Stimulated activated CD4-positive, alpha-beta T cell treated with anti-CD3 and anti-CD28 coated beads, Interleukin-1b, Interleukin-23, amount 100 ng/mL, for 24 hours (primary cell): ENCODE measurements at places on chromosomes 2 and 18.

- DNase-seq, result no peak
Measured at GRCh38 chr2:105866216-105867185, 121.8 kb downstream of the NCK2 start.

DNA sequence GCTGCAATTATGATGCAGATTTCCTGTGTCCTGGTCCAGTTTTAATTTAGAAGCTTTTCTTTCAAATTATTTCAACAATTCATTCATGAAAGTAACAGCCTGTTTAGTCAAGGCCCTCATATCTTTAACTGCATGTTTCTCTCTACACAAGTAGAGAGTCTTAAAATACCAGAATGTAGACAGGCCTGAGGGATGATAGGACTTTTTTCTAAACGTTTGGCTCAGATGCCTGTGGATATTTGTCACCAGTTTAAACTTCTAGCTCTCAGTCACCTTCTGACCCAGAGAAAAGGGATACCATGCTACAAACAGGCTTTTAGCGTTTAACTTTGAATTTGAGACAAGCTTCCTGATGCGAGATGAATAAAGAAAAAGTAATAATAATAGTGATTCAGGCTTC is 15.7 kb downstream of the COL5A2 start:
- DNase-seq, result no peak

DNA sequence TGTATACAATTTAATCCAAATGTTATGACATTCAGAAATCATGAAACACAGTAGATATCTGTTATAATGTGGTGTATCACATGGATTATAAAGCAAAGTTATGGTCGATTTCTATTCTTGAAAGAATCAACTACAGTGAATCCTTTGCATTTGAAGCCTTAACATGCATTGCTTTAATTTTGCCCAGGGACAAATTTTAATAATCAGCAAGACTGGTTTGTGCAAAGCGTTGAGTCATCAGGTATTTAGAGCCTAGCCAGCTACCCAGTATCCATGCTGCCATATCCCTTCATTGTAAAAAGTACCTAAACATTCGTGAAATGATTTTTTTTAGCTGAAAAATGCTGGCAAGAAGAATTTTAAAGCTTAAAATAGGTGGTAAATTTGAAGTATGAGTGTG is 8.9 kb upstream of the SPDYA start:
- no peak for DNase-seq

GRCh38 chr2:51231071-51231470 is 199.1 kb upstream of the NRXN1 start:
- DNase-seq, result no peak

GRCh38 chr2:188984680-188985079 is 10.5 kb downstream of the COL3A1 start:
- DNase-seq, result no peak

DNA sequence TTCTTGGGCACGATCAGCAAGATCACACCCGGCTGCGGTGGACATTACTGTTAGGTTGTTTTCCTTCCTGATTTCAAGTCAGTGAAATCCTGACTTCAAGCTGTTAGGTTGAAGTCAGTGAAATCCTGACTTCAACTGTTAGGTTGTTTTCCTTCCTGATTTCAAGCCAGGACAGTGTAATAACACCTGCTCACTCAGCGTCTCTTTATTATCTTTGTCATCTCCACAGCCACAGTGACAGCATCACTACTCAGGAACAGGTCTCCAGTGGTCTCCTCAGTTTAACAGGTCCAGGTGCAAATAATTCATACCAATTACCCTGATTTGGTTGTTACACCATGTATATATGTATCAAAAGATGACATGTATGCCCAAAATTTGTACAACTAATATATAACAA is 208.1 kb upstream of the REG3G start:
- no peak for DNase-seq

DNA sequence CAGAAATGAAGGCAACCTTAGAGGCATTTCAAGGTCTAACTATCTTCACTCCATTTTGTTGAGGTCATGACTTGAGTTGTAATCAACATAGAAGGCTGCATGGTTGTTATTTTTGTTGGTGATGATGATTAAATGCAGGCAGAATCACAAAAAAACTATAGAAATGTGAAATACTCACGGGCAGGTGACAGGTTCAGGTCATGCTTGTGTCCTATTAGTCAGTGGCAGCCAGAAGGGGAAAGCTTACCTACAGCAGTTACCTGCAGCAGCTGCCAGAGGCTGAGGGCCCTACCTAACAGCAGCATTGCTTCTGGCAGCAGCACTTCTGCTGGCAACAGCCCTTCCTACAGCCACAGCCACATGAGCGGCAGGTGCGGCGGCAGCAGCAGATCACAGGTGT is 394 bp downstream of the SCYGR3 start:
- no peak for DNase-seq

- DNase-seq, result no peak
Measured at GRCh38 chr18:79770501-79770815, 27.3 kb upstream of the KCNG2 start.

DNA sequence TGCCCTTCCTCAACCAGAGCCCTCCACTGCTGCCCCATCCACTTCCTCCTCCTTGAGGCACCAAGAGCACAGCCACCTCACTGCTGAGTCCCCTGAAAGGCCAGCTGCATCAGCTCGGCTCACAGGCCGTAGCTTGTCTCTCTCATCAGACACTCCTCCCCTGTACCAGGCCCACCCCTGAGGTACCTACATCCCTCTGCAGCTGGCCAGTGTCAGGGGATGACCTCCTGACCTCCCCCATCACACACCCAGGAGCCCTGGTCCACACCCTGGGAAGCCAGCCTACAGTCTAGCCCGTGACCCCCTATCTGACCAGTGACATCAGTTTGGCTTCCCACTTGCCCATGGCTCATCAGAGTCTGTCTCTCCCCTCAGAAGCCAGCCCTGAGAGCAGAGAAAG is 205.6 kb downstream of the TNS1 start:
- no peak for DNase-seq

GRCh38 chr18:76518123-76518859 is 23.2 kb upstream of the ZNF516 start:
- DNase-seq, result no peak

- DNase-seq, result no peak
Measured at GRCh38 chr2:210477496-210477895, 937 bp upstream of the LANCL1 start.

DNA sequence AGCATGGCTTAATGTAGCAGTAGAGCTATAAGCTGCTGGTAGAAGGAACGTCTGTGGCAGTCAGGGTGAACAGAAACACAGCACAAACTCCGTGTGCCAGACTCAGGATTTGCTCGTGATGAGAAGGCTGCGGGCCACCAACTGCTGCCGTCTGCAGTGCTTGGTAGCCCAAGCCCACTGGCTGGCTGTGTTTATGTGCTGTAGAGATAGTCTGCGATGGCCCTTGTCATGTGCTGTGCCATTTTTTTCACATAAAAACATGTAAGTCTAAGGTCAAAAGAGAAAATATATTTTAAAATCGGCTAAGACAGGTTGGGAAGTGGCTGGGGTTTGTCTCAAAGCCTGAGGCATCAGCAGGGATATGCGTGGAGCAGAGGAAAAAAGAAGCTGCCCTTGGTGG is 78.7 kb downstream of the PRPF40A start:
- no peak for DNase-seq

DNA sequence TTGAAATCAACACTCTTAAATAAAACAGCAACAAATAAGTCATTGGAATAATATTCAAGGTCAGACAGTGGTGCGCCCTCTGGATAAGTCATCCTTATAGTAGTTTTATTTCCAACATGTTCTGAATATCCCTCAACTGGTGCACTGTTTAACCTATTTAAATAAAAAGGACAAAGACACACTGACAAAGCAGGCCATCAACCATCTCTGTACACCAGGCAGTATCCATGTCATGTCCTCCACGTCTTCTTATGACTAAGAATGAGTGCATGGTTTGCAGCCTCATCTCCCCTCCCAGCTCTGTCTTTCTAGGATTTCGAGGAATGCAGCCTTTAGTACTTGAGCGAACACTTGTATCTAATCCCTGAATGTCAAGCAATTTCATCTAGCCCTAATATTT is 42.4 kb downstream of the ST3GAL5 start:
- no peak for DNase-seq

- no peak for DNase-seq
Measured at GRCh38 chr18:66329716-66330115, 274.2 kb downstream of the CDH19 start.

DNA sequence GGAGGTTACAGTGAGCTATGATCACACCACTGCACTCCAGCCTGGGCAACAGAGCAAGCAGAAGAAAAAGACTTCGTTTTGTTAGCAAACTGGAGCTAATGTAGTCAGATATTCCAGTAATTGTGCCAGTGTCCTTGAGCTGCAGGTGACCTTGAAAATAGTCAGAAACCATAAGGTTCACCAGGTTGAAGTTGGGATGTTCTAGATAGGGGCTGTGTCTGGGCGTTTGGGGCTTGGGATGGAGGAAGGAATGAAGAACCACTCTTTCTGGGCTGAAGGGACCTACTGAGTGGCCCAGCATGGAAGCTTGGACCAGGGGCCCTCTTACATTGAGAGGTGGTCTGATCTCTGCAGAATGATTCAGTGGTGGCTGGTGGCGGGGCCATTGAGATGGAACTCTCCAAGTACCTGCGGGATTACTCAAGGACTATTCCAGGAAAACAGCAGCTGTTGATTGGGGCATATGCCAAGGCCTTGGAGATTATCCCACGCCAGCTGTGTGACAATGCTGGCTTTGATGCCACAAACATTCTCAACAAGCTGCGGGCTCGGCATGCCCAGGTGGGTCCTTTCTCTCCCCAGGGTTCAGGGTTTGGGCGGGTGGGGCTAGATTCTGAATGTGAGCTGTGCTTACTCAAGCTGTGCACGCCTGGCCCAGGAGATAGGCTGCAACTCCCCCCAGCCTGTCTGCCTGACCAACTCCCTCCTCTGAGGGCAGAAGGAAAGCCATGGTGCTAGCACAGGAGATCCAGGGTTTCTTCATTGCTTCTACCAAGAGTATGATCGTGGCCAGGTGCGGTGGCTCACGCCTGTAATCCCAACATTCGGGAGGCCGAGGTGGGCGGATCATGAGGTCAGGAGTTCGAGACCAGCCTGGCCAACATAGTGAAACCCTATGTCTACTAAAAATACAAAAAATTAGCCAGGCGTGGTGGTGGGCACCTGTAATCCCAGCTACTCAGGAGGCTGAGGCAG is 17.1 kb downstream of the CCT7 start:
- DNase-seq, result no peak

DNA sequence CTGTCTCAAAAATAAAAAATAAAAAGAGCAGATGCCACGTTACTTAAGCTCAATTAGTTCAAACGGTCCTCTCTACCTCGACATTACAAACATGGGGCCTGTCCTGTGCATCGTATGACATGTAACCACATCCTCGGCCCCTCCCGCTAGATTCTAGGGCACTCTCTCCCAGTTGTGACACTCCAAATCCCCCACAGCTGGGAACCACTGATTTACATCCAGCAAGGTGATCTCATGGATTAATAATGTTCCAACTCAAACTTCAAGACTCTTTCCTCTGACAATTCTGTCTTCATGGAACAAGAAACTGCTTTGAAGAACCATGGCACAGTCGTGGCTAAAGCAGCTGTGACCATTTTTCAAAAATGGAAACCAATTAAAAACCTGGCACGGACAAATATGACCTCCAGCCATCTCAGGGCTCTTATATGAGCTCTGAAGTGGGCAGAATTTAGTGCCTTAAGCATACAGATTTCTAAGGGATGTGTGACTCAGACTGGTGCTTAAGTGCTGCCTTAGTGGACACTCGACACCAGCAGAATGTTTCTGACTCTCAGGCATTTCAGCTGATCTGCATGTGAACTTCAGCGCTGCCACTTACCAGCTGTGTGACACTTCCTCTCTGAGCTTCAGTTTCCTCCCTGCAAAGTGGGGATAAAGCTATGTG is 31.7 kb upstream of the ASAP2 start:
- no peak for DNase-seq

DNA sequence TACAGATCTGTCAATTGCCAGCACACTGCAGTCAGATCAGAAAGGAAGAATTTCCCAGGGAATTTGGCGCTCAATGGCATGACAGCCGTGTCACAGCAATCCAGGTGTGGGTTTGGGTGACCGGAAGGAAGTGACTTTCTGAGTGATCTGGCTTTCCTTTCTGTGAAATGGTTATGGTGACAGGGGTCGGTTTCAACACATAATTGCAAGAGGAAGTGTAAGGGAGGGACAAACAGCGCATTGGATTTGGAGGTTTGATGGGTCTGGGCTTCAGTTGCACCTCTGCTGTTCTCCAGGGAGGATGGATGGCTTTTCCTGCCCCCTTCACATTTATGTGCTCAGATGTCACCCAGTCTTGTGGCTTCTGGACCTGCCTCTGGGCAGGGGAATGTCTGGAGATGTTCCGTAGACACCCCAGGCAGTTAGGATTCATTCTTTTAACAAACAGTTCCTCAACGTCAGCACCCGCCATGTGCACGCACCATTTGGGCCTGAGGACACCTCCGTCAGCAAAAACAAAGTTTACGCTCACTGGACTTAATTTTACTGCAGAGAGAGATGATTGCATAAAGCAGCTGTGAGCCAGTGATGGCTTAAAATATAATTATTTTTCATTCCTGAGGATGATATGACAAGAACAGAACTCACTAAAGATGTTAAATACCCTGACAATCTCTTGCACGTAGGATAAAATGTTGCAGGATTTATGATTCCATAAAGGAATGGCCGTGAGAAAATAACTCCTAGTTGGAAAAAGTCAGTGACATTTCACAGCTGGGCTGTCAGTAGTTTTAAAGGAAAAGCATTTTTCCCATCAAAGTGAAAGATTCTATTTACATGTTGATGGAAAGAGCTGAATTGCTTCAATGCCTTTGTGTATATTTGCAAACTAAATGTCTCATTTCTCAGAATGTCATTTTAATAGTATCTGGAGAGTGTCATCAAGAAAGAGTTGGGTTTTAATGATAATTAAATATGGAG is 36.9 kb downstream of the MBP start:
- DNase-seq, result no peak

DNA sequence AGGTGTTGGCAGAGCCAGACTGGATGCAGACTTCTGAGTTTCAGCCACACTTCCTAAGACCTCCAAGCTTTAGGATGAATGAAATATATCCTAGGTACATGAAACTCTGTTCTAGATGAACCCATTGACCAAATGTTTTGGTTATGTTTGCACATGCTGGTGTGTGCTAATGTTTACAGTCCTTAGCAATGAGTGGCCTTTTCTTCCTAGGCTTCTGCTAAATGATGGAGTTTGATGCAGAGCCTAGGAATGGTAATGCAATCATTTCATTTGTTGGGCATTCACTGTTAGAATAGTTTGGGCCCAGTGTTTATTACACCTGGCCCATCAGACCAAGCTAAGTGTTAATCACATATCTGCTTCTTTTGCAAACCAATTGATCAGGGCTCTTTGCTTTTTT is 464.7 kb downstream of the MEIS1 start:
- no peak for DNase-seq

DNA sequence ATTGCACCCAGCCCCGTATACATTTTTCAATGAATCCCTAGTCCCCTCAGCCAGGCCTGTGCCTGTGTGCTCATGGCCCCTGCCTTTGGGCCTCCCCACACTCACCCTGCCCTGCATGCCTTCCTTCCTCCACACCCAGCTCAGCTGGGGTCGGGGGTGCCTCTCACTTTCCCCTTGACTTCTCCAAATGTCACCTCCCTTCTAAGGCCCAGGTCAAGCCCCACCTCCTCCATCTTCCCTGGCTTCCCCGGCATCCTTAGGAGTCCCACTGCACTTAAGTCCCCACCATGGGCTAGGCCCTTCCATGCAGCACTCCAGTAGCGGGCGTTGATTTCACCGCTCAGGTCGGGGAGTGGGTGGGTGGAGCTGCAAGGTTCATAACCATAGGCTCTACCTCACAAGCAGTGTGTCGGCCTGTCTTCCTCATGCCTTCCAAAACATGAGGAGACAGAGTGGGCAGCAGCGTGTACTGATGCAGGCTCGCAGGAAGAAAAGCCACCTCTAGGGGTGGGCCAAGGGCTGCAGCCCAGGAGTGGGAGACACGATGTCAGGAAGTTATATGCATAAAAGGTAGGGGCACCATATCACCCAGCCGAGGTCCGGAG is 47.7 kb downstream of the DNMT3A start:
- DNase-seq, result no peak
